ENCODE measurements at places on chromosomes 4 and X.

- no peak for DNase-seq
Measured at GRCh38 chr4:153177841-153178240, 26.4 kb upstream of the TRIM2 start.

- DNase-seq = no peak
Measured at GRCh38 chr4:107449611-107450369, 270.2 kb downstream of the PAPSS1 start.

DNA sequence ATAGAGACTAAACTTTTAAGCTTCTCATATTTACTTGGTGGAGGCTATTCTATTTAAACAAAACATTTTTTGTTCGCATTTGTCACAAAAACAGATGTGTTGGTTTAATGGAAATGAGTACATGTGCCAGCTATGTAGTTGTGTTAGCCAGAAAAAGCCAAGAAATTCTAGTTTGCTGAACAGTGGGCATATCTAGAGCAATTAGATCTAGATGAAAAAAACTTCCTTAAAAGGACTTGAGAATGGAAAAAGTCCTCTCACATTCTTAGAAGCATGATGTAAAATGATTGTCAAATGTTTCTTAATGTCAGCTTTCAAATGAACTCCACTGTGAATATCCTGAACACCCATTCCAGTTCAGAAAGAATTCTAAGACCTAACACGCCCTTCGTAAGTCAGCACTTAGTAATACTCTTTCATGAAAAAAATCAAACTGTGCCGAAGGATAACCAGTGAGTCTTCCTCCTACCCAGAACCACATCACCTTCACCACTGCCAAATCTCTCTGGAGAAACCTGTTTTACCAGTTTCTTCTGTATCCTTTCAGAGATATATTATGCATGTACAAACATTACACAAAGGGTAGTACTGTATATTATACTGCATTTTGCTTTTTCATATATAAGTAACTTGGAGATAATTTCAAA, 28.2 kb downstream of the PHKA1 start:
- no peak for DNase-seq

GRCh38 chr4:140427919-140428471, 547 bp upstream of the CLGN start:
- DNase-seq = no peak

DNA sequence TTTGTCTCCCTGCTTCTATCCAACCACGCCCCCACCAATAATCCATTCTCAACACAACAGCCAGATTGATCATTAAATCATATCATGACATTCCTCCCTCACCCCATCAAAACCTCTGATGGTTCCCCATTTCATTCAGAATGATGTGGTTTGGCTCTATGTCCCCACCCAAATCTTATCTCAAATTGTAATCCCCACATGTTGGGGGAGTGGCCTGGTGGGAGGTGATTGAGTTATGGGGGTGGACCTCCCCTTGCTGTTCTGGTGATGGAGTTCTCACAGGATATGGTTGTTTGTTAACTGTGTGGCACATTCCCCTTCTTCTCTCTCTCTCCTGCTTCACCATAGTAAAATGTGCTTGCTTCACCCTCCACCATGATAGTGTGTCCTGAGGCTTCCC, 23.3 kb downstream of the TRMT2B start:
- DNase-seq = no peak

GRCh38 chr4:130511776-130512175, 1415.8 kb downstream of the C4orf33 start:
- no peak for DNase-seq

DNA sequence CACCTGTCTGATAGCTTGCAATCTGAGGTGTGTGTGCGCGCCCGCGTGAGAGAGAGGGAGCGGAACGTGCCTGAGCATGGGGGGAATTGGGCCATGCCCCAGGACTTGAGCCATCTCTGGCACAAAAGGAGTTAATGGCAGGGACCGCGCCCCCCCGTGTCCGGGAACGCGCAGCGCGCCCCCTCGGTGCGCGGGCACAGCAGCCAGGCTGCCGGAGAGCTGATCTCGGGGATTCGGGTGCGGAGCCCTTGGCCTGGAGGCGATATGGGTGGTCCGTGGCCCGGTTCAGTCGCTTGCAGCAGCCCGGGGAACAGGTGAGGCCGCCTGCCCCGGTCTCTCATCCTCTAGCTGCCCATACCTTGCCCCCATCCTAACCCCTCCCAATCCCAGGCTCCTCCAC, at the start of gene NLGN3:
Gene NLGN3 (plus strand): TSS at position 191 of the 400 bp plus-strand sequence. CDS start 2,909 bp downstream, outside the sequence.
- DNase-seq = no peak

Data from Jurkat, Clone E6-1 (cell line).